ENCODE measurements at places on chromosomes 1 and 21. TPM values are rescaled to one million over a fixed set of nuclear protein-coding genes. Genes with fewer than 3 reads are reported as not detected.

CTSK gene
- total RNA-seq = 3.4 TPM

CMPK1 gene
- 111 TPM for total RNA-seq

DNA sequence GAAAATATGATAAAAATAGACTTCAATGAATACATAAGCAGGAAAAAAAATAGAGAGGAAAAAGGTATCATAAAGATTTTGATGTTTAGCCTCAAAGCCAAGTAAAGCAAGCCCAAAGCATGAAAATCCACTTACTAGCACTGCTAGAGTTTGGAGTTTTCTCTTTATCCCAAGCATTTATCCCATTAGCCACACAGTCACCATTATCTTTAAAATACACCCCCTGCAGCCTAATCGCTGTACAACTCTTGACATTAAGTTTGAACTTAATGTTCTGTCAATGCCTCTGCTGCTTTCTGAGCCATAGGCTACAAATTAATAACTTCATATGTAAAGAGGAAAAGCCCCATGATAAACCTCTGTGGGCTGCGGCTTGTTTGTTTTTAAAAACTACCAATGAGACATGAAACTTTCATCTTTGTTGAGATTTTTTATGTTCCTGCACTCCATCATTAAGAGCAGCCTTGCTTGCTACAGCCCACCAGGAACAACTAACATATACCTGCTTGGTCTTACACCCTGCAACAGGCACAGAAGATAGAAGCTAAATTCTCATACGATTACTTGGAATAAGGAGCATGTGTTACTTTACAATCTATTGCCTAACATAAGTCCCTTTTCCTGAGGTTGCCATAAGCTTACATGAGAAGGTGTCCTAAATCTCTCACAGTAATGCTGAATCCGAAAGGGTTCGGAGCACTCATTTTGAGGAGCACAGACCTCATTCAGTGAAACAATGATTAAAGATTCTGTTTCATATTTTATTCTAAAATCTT, 202.4 kb downstream of the SMYD3 start:
- DNase-seq = no peak

DNA sequence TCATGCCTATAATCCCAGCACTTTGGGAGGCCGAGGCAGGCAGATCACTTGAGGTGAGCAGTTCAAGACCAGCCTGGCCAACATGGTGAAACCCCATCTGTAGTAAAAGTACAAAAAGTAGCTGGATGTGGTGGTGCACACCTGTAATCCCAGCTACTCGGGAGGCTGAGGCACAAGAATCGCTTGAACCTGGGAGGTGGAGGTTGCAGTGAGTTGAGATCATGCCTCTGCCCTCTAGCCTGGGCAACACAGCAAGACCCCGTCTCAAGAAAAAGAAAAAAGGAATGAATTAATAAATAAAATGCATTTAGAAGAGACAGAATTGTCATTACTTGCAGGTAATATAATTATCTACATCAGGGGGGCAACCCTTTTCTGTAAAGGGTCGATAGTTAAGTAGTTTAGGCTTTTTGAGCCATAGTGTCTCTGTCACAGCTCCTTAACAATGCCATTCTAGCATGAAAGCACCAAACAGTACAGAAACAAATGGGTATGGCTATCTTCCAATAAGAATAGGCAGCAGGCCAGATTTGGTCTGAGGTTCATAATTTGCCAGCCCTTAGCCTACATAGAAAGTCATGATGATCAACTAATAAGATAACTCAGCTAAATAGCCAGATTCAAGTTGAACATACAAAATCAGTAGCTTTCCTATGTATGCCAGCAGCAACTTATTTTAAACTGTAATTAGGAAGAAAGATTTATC, 56.8 kb downstream of the RPRD2 start:
- DNase-seq = peak; percentile 13

S100A3 gene
- 103 TPM for total RNA-seq

- DNase-seq = no peak
Measured at GRCh38 chr1:218742467-218743262, 397.5 kb downstream of the TGFB2 start.

DNA sequence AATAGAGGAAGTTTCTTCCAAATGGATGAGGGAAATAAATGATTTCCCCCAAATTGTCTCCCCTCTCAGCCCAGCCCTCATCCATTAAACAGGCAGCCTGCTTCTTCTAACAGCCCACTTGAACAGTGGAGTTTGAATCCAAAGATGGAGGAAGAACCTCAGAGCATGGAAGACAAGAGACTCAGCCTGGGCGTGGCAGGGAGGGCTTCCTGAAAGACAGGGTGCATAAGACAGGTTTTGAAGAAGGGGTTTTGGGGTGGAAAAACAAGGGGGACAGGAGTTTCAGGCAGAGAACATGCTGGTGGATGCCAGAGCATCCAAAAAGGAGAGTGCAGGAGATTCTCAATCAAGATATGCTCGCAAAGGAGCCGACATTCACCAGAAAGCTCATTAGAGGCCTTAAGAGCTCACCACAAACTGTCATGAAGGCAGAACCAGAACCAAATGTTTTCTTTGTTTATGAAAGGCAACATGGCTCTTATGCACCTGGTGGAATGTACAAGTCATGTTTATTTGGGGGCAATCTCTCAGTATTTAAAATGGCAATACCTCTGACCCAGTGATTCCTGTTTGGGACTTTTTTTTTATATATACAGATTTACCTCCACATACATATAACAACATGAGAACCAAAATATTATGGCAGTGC, 26.5 kb upstream of the TSPEAR start:
- DNase-seq = peak; percentile 31

Data from A172 (cell line).